Stimulated activated CD8-positive, alpha-beta memory T cell treated with anti-CD3 and anti-CD28 coated beads, Interleukin-12 subunit alpha, Interleukin-12 subunit beta, amount 100 ng/mL, for 4 hours (primary cell): ENCODE measurements at places on chromosomes 3 and 15.

GRCh38 chr3:170563712-170564423, 22.0 kb downstream of the SLC7A14 start:
- no peak for DNase-seq

DNA sequence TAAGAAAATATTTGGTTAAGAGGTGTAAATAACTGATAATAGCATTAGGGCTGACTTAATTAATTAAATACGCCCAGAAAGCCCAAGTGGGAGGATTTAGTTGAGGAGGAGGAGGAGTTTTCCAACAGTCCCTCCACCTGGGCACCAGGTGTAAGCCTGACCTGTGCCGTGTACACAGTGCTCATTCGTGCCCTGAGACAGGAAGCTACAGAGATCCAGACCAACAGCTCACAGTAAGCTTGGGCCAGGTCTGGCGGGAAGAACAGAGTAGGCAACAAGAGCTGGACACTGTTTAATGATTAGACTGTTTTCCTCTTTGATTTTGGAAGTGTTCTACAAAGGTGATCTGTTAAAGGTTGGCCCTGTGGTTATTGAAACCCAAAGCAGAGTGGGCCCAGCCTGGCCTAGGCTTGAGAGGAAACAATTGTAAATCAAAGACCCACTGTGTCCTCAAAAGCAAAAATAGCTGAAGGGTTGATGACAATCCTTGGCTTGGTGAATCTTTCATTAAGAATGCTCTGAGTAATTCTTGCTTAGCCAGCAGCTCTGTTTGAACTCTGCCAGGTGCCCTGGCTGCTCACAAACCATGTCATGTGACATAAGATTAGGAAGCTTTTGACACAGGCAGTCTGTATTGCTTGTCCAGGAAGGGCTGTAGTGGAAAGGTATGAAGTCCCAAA, 13.8 kb downstream of the SQOR start:
- no peak for DNase-seq

DNA sequence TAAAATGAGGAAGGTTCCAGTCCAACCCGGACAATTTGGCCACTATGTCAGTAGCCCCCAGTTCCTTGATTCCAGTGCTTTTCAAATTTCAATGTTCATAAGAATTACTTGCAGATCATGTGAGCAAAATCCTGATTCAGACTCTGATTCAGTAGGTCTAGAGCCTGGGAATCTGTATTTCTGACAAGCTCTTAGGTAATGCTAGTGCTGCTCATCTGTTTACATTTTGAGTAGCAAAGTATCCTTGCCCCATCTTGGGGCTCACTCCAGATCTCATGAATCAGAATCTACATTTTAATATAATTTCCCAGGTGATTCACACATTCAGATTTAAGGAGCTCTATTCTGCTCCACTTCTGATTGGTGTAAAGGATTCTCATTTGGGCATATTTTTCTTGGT, 142.0 kb downstream of the NAALADL2 start:
- no peak for DNase-seq

GRCh38 chr3:165549037-165549436, 288.2 kb downstream of the BCHE start:
- no peak for DNase-seq
